ENCODE measurements at places on chromosomes 7 and 10.
A peak's percentile ranks its signal among the peaks of the same experiment; 100 is the strongest.

- DNase-seq: no peak
Measured at GRCh38 chr10:89523274-89523673, 12.1 kb downstream of the SLC16A12 start.

DNA sequence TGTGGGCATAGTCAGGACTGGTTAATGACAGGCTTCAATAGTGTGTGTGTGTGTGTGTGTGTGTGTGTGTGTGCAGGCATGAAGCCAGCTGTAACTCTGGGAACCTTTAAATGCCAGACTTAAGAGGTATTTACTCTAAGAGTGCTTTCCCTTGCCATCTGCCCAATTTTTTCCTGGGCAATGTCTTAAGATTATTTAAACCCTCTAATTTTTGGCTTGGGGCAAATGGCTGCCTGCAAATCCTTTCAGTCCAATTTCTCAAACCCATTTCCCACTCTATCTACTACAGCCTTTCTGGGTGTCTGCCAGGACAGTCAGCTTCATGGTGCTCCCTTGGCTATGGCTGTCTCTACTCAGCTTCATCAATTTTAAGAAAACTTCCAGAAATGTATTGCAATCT, 62.6 kb upstream of the C1GALT1 start:
- DNase-seq: peak; percentile 32

GRCh38 chr7:45919993-45920459, 1.0 kb downstream of the IGFBP3 start:
- DNase-seq: no peak

- no peak for DNase-seq
Measured at GRCh38 chr7:21094589-21094988, 307.9 kb upstream of the SP8 start.

DNA sequence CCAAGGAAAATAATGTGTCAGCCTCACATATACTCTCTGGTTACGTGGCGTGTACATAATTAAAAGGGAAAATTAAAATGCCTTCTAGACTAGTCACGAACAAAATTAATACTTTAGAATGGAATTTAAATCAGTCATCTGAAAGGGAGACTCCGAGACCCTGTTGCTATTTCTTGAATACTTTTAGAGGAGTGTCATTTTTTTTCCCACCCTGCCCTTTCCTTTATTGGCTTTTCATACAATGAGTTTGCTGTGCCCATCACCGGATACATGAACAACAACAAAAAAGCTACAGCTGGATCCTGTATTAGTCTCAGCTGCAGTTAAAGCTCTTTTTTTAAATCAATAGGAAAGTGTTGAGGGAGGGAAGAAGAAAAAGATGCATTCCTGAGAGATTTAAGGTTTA, 20.1 kb downstream of the CYTH3 start:
- no peak for DNase-seq

- DNase-seq: no peak
Measured at GRCh38 chr7:116239434-116239833, 29.1 kb downstream of the TES start.

DNA sequence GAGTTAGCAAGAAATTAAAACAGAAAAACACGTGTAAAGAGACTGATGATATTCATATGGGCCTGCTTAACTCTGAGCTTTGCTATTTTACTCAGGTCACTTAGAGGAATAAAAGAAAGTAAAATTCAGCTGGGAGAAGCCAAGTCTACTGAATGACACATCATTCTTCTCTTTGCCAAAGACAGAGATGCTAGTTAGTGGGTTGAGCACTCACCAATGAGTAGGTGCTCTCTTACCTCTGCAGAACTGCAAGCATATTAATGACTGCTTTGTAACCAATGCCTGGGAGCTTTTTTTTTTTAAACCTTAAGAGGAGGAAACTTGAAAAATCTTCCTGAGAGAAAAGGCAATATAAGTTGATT, 44.8 kb upstream of the BAMBI start:
- DNase-seq: no peak

GRCh38 chr7:129298268-129298893, 73.6 kb downstream of the AHCYL2 start:
- peak; percentile 20 for DNase-seq

- no peak for DNase-seq
Measured at GRCh38 chr7:96005271-96005670, 232.9 kb downstream of the DYNC1I1 start.
